ENCODE measurements at places on chromosomes 4 and X.
A peak's percentile ranks its signal among the peaks of the same experiment; 100 is the strongest.

DNA sequence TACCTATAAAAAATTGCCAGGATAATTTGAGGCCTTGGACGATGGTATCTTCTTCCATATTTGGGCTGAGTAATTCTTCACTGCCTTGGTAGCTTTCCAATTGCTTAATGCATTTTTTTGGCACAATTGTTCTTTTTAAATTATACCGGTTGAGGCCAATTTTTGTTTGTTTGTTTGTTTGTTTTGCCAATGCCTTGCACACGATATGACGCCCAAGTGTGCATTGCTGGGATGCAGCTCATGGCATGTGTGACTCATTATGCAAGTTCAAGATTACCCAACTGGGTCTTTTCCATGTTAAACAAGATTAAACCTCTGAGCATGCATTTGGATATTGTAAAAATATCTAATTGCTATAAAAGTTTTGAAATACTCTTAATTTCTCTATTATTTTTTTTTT is 71.1 kb upstream of the KCNIP4 start:
- no peak for DNase-seq

DNA sequence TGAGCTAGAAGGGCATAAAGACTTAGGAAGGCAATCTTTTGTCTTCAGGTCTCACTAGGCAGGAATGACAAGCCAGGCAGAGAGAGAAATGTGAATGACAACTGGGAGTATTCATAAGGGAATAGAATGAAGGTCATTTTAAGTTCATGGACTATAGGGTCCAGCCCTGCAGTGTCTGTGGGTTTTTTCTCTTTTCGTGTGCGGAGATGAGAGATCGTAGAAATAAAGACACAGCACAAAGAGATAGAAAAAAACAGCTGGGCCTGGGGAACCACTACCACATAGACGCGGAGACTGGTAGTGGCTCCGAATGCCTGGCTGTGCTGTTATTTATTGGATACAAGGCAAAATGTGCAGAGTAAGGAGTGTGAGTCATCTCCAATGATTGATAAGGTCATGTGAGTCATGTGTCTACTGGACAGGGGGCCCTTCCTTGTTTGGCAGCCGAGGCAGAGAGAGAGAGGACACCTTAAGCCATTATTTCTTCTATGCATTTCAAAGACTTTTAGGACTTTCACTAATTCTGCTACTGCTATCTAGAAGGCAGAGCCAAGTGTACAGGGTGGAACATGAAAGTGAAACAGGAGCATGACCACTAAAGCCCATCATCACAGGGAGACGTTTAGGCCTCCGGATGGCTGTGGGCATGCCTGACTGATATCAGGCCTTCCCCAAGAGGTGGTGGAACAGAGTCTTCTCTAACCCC is 921.8 kb upstream of the PCDH10 start:
- DNase-seq, result no peak

- no peak for DNase-seq
Measured at GRCh38 chr4:109609431-109609830, 49.4 kb downstream of the MCUB start.

- no peak for DNase-seq
Measured at GRCh38 chrX:150845091-150845490, 53.4 kb downstream of the CD99L2 start.

DNA sequence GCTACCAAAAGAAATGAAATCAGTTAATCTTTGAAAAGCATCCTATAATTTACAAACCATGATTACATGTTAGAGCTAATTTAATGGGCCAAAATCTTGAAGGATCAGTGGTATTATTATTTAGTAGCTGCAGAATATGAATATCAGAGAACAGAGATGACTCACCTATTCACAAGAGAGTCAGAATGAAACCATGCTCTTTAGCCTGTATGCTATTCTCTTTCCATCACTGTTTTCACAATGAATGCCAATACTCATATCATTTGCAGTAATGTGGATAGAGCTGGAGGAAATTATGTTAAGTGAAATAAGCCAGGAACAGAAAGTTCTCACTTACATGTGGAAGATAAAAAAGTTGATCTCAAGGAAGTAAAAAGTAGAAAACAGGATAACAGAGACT is 414.1 kb downstream of the CENPC start:
- no peak for DNase-seq

DNA sequence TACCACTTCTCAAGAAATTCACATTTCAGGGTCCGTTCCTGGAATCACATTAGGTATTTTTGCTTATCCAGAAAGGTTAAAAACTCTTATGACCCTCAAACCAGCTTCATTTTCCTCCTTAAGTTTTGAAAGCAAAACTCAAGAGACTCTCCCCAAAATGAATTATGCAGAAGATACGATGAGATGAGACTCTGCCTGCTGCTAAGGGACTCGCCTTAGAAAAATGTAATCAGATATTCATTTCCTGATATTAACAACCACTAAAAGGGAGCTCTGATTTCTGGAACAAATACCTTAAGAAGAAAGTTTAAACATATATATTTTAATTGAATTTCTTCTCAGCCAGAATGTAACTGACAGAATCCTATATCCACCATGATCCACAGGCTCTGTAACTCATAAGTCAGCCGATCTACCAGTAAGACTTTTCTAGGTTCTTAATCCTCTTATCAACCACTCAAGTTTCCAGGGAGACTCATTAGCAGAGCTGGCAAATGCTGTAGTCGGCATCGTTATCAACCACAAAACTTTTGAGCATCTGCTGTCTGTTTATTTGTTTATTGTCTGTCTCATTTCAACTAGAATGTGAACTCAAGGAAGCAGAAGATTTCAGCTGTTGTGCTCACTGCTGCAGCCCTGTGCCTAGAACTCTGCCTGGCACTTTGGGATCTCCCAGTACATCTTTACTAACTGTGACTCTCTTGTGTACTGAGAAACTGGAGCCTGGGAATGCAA is 112.5 kb downstream of the LDB2 start:
- no peak for DNase-seq

DNA sequence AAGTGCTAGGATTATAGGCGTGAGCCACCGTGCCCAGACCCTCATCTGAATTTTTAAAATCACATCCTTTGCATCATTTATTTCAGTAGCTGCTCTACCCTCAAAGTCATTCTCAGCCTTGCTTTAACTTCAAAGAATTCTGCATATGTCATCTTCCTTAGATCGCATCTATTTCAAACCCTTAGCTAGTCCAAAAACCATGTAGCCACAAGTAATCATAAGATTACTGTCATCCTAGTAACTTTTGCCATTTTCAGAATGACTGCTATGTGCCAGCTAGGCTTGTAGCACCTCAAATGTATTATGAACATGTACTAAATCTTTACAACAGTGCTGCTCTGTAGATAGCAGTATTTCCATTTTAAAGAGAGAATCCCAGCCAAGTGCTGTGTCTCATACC is 45.5 kb upstream of the KLF3 start:
- DNase-seq, result no peak

DNA sequence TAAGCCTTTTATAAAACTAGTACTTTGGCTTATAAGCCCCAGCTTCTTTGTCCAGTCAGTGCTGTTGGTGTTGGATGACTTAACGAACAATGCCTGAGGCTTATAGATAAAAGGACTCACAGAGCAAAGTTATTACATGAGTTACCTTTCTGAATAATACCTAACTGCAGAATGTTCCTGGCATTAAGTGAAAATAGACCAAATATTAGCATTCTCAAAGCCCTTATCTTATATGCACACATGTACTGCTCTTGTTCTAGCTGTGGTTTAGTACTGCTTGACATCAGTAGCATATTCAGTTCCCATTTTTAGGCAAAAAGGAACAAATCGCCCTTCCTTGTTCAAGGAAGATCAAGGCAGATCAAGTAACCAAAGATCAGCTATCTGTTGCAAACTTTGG is 131.6 kb downstream of the ZNF330 start:
- no peak for DNase-seq

- DNase-seq, result no peak
Measured at GRCh38 chr4:8599657-8600056, 7.1 kb downstream of the CPZ start.

- DNase-seq, result no peak
Measured at GRCh38 chr4:124183926-124184325, 528.6 kb downstream of the ANKRD50 start.

- no peak for DNase-seq
Measured at GRCh38 chr4:40559585-40560465, 69.8 kb downstream of the RBM47 start.

DNA sequence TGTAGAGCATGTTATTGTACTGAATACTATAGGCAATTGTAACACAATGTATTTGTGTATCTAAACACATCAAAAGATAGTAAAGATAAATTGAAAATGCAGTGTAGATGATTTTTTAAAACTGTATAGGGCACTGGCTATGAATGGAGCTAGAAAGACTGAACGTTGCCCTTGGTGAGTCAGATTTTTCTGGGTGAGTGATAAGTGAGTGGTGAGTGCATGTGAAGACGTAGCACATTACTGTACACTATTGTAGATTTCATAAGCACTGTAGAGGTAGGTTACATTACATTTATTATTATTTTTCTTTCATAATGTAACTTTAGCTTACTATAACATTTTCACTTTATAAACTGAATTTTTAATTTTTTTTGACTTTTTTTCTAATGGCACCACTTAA is 1491.6 kb downstream of the TECRL start:
- no peak for DNase-seq

- no peak for DNase-seq
Measured at GRCh38 chrX:152913346-152913745, 15.5 kb downstream of the ZNF185 start.

DNA sequence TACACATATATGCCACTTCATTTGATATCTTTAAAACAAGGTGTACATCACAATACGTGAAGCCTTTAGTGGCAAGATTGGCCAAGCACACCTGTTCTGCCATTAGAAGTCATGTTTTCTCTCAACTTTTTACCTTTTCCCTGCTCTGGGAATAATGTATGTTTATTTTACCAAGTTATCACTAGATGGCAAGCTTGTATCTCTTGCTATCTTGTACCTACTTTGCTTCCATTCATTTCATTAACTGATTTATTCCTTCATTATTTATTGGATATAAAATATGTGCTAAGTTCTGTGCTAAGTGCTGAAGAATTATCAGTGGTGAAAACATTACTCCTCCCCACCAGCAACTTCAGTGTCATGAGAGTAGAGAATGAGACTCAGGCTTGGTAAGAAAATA is 245.5 kb downstream of the ANK2 start:
- DNase-seq, result no peak

- no peak for DNase-seq
Measured at GRCh38 chr4:87228262-87228860, 7.9 kb upstream of the KLHL8 start.

GRCh38 chrX:22163326-22163725 is 109.4 kb upstream of the CBLL2 start:
- DNase-seq, result no peak

GRCh38 chr4:7398104-7398423 is 36.7 kb downstream of the PSAPL1 start:
- DNase-seq, result no peak

- no peak for DNase-seq
Measured at GRCh38 chr4:92305878-92306520, 2.2 kb downstream of the GRID2 start.

DNA sequence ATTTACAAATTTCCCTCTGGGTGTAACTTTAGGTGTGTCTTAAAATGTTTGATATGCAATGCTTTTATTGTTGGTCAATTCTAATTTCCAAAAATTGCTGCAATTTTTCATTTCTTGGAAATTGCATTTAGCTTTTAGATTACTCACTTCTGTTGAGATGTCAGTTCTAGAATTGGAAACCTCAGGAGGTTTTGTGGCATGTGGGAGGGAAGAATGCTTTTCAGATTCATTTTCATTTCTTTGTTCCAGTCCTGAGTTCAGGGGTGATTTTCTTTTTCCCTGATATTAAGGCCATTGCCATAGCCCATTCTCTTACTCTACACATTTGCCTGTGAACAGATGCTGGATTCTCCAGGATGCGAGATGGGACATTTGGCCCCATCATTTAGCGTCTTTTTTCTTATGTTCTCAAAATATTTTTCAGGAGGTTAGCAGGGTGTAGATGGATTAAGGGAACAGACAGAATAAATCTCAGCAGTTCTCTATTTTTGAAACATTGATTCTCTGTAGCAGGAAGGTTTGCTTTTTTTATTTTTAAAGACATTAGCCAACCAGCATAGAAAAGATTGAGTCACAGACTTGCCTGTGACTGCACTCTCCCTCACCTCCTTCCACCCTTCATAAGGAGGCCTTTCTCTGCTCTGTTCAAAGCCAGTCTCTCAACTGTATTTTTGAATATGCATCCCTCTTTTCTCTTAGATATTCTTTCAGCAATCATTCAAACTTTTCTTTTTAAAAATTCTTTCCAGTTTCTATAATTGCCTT is 238.4 kb upstream of the ANXA3 start:
- no peak for DNase-seq

DNA sequence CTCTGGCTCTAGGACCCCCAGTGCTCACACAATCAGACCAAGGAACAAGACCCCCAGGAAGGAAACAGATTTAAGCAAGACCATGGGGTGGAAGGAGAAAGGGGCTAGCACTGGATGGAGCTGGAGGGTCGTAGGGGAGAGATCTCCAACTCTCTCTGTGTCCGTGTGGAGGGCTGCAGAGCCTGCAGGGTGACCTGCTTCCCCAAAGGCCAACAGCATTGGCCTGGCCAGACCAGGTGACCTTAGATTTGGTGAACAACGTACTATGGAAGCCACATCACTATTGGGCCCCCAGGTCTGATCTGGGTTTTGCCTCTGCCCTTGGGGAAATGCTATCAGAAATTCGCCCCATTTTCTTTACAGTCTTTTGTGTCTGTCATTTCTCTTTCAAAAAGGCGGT is 26.0 kb downstream of the NLGN3 start:
- DNase-seq, result no peak

GRCh38 chrX:37825215-37825842 is 22.0 kb downstream of the DYNLT3 start:
- peak; percentile 39 for DNase-seq

- no peak for DNase-seq
Measured at GRCh38 chr4:166838975-166839614, 395.2 kb downstream of the SPOCK3 start.

DNA sequence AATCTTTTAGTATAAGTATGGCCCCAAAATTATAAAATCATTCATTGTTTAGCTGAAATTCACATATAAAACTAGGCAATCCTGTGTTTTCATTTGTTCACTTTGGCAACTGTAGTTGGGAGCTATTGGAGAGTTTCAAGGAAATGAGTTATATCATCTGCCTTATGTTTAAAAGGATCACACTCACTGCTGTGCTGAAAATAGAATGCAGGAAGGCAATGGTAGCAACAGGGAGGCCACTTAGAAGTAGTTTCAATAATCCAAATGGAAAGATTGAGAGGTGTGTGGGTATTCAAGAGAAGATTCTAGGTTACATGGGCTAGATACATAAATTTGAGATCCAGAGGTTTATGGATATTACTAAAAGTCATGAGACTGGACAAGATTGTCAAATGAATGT is 184.9 kb downstream of the PDGFC start:
- DNase-seq, result no peak

DNA sequence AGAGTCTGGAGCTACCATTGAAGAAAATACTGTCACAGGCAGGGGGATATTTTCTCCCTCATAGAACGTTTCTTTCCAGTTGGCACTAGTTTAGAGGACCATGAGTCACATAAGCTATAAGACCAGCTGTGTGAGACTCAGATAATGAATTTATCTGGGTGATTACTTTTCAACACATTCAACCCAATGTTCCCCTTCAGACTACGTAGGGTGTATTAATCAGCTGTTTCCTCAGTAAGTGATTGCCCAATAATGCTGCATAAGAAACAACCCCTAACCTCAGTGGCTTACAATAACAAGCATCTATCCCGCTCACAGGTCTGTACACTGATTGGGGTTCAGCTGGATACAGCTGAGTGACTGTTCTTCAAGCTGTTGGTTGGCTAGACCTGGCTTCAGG is 38.1 kb downstream of the CBLL2 start:
- DNase-seq, result no peak

GRCh38 chr4:58553679-58554078 is 1443.5 kb upstream of the IGFBP7 start:
- DNase-seq, result no peak

All from effector CD4-positive, alpha-beta T cell (primary cell).